Left kidney (tissue), 8 donors: ENCODE measurements at places on chromosomes 2 and 18. TPM values are rescaled to one million over a fixed set of nuclear protein-coding genes. Genes with fewer than 3 reads are reported as not detected.
A peak's percentile ranks its signal among the peaks of the same experiment; 100 is the strongest.

SLC4A5 gene
- polyA plus RNA-seq, result 3.7 TPM

- DNase-seq, result no peak
Measured at GRCh38 chr18:62331581-62332356, 6.7 kb downstream of the TNFRSF11A start.

RSAD2 gene
- polyA plus RNA-seq, result 5.3 TPM

- DNase-seq, result no peak
Measured at GRCh38 chr2:170224692-170225294, 46.8 kb downstream of the MYO3B start.

GRCh38 chr2:157193461-157193860, 64.0 kb upstream of the GALNT5 start:
- DNase-seq, result no peak

PLCL1 gene
- 16.8 TPM for polyA plus RNA-seq

DNA sequence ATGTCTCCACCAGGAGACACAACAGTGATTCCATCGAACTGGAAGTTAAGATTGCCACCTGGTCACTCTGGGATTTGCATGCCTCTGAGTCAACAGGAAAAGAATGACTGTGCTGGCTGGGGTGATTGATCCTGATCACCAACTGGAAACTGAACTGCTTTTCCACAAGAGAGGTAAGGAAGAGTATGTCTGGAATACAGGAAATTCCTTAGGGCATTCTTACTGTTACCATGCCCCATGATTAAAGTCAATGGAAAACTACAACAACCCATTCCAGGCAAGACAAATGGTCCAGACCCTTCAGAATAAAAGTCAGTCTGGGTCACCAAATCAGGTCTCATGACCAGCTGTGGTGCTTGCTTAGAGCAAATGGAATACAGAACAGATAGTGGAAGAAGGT, 12.0 kb upstream of the DDX1 start:
- DNase-seq, result no peak

CPS1 gene
- 6.1 TPM for polyA plus RNA-seq

DNA sequence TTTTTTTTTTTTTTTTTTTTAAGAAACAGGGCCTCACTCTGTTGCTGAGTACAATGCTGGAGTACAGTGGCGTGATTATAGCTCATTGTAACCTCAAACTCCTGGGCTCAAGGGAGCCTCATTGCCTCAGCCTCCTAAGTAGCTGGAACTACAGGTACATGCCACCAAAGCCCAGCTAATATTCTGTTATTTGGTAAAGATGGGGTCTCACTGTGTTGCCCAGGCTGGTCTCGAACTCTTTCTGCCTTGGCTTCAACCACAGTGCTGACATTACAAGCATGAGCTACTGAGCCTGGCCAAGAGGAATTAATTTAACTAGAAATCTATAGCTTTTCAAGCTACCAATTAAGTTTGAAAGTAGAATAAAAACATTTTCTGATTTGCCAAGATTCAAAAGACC, 27.8 kb downstream of the DYM start:
- DNase-seq, result no peak

DNA sequence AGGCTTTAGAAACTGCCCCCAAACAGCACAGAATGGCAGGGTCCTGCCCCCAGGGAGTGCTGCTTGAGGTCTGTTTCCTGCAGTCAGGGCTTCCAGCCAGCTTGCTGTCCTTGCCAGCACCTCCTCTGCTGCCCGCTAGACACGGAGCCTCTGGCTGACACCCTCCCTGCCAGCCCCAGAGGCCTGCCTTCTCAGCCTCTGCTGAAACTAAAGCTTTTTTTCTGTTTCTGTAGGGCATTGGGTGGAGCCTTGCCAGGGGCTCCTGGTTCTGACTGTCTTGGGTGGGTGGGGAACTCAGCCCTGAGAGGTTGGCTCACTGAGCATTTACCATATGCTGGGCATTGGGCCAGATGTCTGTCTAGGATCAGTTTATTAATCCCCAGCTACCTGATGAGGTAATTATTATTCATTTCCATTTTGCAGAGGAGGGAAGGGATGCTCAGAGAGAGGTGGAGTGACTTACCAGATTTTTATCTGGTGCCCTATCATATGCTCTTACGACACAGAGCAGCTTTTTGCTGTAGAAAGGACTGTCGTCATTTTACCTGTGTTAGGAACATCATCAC, 35.4 kb downstream of the INPP4A start:
- no peak for DNase-seq

DNA sequence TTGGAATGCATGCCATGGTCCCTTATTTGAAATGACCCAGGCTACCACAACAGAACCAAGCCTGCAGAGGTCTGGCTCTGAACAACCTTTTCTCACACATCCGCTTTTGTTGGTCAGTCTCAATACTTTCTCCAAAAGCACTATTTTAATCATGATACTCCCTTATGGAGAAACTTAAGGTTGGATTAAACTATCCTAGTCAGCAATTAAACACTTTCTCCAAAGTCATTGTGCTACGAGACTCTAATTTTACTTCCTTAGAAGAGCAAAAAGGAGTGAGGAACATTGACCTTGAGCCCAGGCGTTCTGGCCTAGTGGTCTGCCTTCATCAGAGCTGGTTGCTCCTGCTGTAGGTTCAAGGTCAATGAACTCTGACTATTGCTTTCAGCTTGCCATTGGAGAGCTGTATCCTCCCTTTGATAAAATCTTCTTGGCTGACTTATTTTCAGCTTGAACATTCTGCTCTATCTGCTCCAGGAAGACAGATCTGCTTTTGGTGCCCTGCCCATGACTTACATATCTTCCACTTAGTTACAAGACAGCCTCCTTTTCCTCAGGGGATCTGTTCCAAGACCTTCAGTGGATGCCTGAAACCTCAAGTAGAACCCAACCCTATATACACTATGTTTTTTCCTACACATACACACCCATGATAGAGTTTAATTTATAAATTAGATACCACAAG, 91.2 kb downstream of the NCKAP5 start:
- no peak for DNase-seq

GRCh38 chr18:74906184-74906583, 302.8 kb downstream of the PTGR3 start:
- no peak for DNase-seq

DNA sequence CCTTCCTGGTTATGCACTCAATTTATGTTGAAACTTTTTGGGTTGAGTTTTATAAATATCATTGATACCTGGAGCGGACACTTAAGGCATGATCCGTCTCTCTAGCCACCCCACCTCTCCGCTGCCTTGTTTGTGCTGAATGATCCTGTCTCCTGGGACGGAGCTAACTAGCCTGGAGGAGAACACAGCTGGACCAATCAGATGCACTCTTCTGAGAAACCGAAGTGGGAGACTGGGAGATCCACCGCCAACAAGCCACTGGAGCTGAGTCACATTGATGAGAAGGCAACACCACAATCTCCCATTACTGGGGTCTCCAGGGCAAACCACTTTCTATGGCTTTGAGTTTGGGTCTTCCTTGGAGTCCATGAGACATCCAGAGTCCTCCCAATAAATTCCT, 29.3 kb downstream of the CYP26B1 start:
- DNase-seq, result no peak

DNA sequence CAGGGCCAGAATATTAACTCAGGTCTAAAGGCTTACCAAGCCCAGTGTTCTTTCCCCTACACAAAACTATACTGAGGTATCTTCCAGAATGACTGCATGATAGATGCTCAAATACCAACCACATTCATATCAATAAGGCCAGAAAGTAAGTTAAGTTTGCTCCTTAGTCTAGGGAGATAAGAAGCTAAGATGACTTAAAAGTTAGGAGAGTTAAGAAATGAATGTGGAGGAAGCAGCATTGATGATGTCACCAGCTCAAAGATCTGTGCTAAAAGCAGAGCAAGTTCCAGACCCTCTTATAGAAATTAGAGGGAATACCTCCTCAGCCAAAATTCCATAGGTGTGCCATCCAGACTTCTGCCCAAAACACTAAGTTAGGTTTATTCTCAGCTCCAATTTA, 6.1 kb downstream of the PPP4R1 start:
- no peak for DNase-seq

DSG1 gene
- polyA plus RNA-seq, result 0.05 TPM

SLC38A11 gene
- 6.6 TPM for polyA plus RNA-seq

- DNase-seq, result no peak
Measured at GRCh38 chr2:42872721-42873120, 80.3 kb upstream of the HAAO start.

DNA sequence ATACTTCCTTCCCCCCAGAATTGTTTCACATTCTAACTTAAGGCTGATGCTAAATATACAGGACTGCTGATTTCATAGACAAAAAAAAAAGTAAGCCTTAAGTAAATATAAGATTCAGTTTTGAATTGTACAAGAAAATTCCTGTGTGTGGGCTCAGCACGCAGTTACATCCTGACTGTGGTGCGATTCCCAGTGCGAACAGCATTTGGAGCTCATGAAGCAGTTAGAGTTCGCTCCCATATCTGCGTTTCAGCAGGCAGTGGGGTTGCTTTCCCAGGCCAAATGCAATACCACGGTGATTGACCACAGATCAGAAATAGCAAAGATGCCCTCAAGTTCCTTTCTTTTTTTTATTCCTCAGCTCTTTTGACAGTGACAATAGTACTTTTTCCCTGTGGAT, 75.6 kb downstream of the SATB2 start:
- DNase-seq, result no peak

DNA sequence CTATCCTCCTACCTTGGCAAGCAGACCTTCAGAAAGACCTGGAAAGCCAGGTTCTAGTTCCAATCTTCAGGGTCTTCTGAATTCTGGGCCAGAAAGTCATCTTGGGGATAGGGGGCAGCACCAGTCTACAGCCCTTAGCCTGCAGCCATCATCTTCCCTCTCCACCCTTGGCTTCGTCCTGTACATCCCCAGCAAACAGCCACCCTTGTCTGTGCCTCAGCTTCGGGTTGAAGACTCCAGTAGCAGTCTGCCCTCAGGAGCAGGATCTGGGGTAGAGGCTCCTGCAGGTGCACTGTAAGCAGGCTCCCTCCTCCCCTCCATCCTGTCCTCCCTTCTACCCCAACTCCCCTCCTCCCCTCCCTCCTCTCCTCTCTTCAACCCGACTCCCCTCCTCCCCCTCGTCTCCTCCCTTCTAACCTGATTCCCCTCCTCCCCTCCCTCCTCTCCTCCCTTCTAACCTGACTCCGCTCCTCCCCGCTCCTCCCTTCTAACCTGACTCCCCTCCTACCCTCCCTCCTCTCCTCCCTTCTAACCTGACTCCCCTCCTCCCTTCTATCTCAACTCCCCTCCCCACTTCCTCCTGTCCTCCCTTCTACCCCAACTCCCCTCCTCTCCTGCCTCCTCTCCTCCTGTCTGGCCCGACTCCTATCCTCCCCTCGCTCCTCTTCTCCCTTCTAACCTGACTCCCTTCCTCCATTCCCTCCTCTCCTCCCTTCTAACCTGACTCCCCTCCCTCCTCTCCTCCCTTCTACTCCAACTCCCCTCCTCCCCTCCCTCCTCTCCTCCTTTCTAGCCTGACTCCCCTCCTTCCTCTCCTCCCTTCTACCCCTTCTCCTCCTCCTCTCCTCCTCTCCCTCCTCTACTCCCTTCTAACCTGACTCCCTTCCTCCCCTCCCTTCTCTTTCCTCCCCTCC, 90.1 kb upstream of the SMAD2 start:
- no peak for DNase-seq

ZNF396 gene
- 7.2 TPM for polyA plus RNA-seq

GRCh38 chr2:71801969-71802368, 345.7 kb downstream of the CYP26B1 start:
- peak; percentile 46 for DNase-seq

DNA sequence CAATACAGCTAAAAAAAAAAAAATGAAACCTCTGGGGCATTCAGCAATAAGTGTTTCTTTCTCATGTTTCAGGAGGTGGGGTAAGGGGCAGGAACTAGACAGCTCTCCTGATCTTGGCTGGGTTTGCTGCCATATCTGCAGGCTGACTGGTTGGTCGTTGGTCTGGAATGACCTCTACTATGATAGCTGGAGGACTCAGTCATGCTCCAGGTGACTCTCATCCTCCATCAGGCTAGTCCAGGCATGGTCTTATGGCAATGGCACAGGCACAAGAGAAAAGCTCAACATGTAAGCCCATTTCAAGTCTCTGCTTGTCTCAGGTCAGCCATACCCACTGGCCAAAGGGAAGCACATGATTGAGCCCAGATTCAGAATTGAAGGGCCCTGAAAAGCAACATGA, 9.5 kb upstream of the SLC1A4 start:
- no peak for DNase-seq
